ENCODE measurements at places on chromosomes 2 and 18. TPM values are rescaled to one million over a fixed set of nuclear protein-coding genes. Genes with fewer than 3 reads are reported as not detected.

- no peak for DNase-seq
These were observed 82.5 kb downstream of the SPP2 start for GRCh38 chr2:234133004-234133403.

DNA sequence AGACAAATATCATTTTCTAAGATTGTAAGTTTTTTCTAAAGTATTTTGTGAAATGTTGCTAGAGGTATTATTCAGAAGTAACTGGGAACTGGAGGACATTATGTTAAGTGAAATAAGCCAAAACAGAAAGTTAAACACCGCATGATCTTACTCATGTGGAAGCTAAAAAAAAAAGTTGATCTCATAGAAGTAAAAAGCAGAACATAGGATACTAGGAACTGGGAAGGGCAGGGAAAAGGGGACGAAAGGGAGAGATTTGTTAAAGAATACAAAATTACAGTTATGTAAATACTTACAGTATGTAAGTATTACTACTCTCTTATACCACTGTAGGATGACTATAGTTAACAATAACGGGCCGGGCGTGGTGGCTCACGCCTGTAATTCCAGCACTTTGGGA, 46.7 kb upstream of the CDKL4 start:
- DNase-seq = no peak

- DNase-seq = no peak
These were observed 1328.6 kb upstream of the SLC39A10 start for GRCh38 chr2:194328456-194328855.

GRCh38 chr2:582792-583528, 94.2 kb downstream of the TMEM18 start:
- DNase-seq = no peak

DNA sequence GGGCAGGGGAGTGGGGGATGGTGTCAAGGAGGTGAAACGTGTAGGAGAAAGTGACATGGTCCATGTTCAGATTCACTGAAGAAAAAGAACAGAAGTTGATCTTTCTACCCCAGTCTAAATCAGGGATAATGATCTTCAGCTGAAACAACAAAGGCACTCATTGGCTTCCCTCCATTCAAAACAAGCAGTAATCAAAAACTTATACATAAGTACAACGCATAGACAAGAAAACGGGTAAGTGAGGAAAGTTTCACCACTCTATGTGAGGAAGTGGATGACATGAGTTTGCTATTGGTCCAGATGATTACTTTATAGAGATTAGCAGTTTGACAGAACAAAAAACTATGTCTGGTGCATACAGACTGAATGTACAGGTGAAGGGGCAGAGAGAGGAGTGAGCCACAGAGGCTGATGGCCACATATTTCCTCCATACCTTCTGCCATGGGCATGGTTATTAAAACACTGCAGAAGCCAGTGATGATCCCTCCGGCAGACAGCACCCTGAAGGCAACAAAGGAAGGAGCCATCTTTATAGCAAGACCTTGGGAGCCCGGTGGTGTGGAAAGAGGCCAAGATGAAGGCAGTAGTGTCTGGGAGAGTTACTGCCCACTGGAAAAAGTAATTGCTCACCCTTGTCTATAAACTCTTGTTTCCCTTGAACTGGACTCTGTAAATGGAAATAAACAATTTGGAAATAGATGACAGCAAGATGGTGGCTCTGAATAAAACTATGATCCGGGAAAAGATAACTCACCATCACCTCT, 57.7 kb downstream of the SLC25A12 start:
- DNase-seq = peak; percentile 81

GRCh38 chr2:228339525-228339924, 158.0 kb upstream of the SPHKAP start:
- no peak for DNase-seq

- no peak for DNase-seq
These were observed 112.0 kb upstream of the THOC1 start for GRCh38 chr18:379681-380330.

DNA sequence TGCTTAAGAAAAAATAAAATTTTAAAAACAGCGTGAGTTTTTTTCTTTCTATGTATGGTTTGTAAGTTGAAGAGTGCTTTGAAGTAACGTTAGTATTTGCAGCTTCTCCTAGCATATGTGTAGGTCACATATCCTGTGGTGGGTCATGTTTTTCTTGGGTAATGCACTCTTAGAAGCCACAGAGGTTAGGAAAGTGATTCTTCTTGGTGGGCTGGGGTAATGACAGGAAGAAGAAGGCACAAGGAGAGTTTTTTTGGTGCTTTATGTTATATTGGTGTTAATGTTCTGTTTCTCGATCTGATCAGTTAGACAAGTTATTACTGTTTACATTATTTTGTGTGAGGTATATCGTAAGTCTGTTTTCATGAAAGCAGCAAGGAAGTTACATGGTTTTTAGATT, 109.0 kb downstream of the ICA1L start:
- DNase-seq = no peak

IL1RL2 gene
- 0.21 TPM for total RNA-seq

DNA sequence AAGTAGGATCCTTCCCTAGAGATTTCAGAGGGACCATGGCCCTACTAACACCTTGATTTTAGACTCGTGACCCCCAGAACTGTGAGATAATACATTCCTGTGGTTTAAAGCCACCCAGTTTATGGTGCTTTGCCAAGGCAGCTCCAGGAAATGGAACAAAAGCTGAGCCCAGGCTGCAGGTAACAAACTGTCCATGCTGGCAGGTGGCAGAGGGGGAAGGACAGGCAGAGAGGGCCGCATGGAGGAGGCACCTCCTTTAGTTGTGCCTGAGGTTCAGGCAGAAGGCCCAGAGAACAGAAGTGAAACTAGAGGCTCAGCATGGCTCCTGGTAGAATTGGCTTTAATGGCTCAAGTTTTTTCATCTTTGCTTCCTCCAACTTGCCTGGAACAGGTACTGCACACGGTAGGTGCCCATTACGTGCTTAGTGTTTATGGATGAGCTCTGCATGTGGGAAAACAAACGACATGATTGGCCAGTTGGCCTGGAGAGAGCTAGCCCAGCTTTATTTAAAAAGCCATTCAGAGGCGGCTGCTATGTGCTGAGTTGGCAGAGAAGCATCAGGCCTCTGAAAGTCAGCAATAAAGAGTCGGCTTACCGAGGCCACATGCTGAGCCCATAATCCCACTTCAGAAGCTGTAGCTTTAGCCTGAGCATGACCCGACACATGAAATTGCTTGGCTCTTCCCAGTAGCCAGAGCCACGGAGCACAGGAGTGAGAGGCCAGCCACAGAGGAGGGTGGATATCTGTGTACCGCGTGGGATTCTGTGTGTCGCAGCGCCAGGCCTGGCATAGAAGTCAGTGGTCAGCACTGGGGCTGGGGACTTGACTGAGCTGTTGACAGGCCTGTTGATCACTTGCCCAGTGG, 36.5 kb downstream of the HS1BP3 start:
- DNase-seq = no peak

- DNase-seq = no peak
These were observed 100.7 kb downstream of the ARHGAP15 start for GRCh38 chr2:143229952-143230351.

GRCh38 chr2:227739351-227739750, 6.3 kb upstream of the SCYGR8 start:
- no peak for DNase-seq

NT5C1B gene
- not detected for total RNA-seq

PSMA8 gene
- not detected for total RNA-seq

- DNase-seq = peak; percentile 33
These were observed 42.1 kb downstream of the NOP58 start for GRCh38 chr2:202307690-202308089.

GRCh38 chr2:148244593-148245292, 223.9 kb downstream of the MBD5 start:
- peak; percentile 29 for DNase-seq

LYG1 gene
- 0.35 TPM for total RNA-seq

HOXD8 gene
- 15.6 TPM for total RNA-seq

GRCh38 chr2:168456521-168457189, 583 bp downstream of the CERS6 start:
- DNase-seq = no peak

- DNase-seq = peak; percentile 62
These were observed 20.8 kb downstream of the PXDN start for GRCh38 chr2:1723397-1724042.

GRCh38 chr18:79970419-79971133, 6.1 kb downstream of the HSBP1L1 start:
- no peak for DNase-seq

GRCh38 chr18:13530033-13530878, 196.1 kb downstream of the FAM210A start:
- no peak for DNase-seq

DNA sequence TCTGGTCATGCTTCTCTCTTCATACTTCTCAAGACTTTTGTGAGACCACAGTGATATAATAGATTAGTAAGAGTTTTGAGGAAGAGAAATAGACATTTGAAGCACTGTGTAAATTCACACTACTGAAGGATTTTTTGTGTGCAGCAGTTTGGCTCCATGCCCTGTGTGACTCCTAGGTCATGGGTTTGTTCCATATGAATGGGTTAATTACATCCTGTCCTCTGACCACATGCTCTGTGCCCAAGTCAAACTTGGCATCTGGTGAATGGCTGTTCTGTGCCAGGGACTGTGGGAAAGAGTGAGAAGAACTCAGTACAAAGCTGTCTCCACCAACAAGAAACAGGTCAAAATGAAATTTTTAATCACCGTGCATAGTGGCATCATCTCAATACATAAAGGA, 304.0 kb downstream of the LNPK start:
- no peak for DNase-seq

DNA sequence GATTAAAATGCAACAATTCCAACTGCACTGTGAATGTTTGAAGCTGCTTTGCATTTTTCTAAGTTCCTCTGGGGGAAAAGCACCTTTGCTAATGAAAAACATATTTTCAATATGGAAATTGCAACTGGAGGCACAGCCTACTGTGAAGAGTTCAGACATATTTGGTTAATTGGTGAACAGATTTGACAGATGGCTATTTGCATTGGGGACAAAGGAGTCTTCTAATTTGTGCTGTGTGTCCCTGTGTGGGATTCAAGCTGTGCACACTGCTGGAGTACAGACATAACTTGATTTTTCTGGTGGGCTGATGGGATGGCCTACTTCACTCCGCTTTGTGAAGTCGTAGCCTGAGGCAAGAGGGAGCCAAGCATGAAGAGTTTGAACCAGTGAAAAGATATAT, 40.7 kb upstream of the ARHGAP25 start:
- DNase-seq = no peak

GRCh38 chr2:23591111-23591510, 206.1 kb downstream of the KLHL29 start:
- no peak for DNase-seq

SNED1 gene
- total RNA-seq = 22.1 TPM

GPR35 gene
- total RNA-seq = 0.33 TPM

DNA sequence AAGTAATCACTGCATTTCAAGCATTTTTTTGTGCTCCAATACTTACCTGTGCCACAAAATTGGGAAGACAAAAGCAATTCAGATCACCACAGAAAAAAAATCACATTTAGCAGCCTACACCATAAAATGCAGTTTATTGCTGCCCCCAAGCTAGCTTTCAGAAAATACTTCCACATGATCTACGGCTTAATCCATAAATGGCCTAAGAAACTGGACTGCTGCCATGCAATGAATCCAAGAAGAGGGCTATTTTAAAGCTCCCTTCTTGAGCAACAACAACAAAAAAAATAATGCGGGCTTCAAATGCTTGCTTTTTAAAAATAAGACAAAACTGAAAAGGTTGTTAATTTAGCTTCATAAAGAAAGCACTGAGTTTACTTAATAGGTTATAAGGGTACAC, 272.3 kb downstream of the RAD51AP2 start:
- no peak for DNase-seq

DNA sequence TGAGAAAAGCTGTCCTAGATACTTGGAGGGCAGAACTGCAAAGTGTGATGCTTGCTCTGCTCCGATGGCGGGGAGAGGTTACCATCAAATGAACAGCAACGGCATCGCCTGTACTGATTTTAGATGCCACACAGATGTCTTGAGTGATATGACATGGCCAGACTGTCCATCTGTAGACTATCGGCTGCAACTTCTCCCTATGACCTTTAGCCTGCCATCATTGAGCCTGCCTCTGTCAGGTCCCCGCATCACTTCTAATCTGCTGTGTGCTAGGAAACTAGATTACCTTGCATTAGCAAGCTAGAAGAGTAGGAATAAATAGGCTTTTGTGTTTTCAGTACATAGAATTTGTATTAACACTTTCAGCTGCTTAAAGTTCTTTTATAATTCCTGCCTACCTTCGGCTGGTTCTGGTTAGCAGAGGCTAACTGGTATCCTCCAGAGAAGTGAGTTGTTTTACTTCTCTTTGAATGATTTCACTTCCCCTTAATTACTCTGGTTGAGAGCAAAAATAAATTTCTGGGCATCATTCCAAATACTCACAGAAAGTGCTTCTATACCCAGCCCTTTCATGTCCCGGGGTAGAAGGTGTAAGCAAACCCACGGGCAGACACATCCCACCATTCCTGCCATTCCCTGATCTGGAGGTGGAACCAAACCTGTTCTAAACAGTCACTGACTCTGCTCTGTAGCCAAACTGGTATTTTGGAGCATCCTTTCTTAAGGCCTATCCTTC, 24.0 kb downstream of the GAREM2 start:
- DNase-seq = peak; percentile 36

SERPINB10 gene
- not detected for total RNA-seq

- DNase-seq = peak; percentile 12
These were observed 2.2 kb downstream of the STAMBP start for GRCh38 chr2:73830871-73831401.

GRCh38 chr2:16625201-16625729, 40.4 kb downstream of the CYRIA start:
- DNase-seq = peak; percentile 67

MC4R gene
- total RNA-seq = not detected

- DNase-seq = peak; percentile 97
These were observed 46.4 kb upstream of the NARS1 start for GRCh38 chr18:57668021-57668420.

DNA sequence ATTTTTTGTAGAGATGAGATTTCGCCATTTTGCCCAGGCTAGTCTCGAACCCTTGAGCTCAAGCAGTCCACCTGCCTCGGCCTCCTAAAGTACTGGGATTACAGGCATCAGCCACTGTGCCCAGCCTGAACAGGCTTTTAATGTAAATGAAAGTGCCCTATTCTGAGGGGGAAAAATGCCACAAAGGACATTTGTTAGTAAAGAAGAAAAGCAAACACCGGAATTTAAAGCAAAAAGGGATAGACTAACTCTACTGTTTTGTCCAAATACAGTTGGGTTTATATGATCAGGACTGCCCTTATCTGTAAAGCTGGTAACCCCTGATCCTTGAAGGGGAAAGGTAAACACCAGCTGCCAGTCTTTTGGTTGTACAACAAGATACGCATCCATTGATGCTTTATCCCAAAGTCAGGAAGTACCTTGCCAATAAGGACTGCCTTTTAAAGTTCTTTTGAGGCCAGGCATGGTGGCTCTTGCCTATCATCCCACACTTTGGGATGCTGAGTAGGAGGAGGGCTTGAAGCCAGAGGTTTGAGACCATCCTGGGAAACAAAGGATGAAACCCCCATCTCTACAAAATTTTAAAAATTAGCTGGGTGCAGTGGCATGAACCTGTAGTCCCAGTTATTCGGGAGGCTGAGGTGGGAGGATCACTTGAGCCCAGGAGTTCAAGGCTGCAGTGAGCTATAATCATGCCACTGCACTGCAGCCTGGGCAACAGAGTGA, 13.1 kb downstream of the CLEC4F start:
- DNase-seq = no peak

Measured in endothelial cell of umbilical vein (primary cell).